ENCODE measurements at places on chromosomes 12 and 14.
A peak's percentile ranks its signal among the peaks of the same experiment; 100 is the strongest.

- DNase-seq = peak; percentile 38
Observed at GRCh38 chr14:30779210-30779609, 95.1 kb upstream of the COCH start.

GRCh38 chr14:35383569-35384454 is 20.7 kb downstream of the NFKBIA start:
- DNase-seq = no peak

GRCh38 chr12:104752016-104752415 is 206.1 kb downstream of the SLC41A2 start:
- DNase-seq = no peak

DNA sequence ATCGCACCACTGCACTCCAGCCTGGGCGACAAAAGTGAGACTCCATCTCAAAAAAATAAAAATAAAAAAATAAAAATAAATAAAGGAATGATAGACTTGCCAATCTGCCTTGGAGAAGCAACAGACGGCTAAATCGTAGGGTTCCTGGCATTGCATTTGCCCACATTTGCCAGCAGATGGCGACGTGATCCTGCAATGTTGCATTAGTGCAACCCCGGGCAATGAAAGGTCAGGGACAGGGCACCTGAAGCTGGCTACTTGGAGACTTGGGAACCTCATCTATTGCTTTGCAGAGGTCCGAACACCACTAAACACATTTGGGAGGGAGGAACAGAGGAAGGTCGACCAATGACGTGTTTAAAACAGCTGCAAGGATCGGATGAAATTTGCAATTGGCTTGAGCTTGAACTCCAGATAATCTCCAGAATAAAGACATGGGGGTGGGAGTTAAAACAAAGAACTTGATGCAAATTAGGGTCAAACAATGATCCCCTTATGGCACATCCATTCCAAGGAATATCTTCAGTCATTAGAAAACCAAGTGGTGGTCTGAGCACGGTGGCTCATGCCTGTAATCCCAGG is 34.6 kb downstream of the SPRING1 start:
- DNase-seq = peak; percentile 76

DNA sequence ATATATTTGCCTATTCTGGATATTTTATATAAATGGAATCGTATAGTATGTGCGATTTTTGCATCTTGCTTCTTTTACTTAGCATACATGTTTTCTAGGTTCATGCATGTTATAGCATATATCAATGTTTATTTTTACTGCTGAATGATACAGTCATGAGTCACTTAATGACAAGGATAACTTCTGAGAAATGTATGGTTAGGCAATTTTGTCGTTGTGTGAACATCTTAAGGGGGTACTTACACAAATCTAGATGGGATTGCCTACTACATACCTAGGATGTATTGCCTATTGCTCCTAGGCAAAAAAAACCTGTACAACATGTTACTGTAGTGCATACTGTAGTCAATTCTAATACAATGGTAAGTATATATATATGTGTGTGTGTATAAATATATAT is 8.8 kb downstream of the USP15 start:
- DNase-seq = peak; percentile 76

DNA sequence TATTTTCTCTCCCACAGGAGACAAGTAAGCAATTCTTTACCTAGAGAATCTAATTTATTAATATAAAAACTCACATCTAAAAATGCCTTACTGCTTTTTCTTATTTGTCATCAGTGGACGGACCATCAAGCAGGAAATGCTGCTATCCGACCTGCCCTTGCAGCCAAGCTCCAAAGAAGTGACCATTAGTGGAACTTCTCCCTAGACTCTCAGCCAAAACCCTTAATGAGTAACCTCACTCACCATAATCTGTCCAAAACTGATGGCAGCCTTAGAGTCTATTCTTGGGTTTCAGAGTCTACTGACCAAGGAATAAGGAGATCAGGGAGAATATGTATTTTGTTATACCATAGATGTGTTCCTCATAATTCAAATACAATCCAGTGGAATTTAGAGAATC is 60.9 kb upstream of the CFL2 start:
- no peak for DNase-seq

GRCh38 chr14:40133463-40133862 is 701.2 kb upstream of the FBXO33 start:
- DNase-seq = no peak

GRCh38 chr14:93733231-93733630 is 55.1 kb downstream of the PRIMA1 start:
- no peak for DNase-seq

DNA sequence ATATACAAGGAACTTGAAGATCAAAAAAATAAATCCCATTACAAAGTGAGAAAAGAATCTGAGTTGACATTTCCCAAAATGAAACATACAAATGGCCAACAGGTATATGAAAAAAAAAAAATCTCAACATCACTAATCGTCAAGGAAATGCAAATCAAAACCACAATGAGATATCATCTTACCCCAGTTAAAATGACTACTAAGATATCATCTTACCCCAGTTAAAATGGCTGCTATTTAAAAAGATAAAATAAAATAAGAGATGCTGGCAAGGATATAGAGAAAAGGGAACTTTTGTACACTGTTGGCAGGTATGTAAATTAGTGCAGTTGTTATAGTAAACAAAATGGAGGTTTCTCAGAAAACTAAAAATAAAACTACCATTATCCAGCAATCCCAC is 44.4 kb downstream of the PLEKHG7 start:
- DNase-seq = no peak

GRCh38 chr12:24960222-24960855 is 11.4 kb upstream of the BCAT1 start:
- DNase-seq = peak; percentile 81

DNA sequence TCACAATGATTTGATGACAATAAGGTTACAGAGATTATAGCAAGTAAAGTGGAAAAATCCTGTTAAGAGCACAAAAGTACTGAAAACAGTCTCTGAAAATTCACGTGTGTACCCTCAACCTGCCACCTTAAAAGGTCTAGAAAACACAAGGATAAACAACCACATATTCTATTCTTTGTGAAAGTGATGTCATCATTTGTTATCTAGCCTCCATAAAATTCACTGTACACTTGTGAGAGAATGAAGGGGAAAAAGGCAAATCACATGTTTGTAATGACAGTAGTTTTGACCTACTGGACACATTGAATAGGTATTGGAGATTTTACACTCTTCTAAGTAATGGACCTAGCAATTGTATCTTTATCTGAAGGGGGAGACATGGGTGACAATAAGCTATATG is 4.0 kb downstream of the PTGDR start:
- DNase-seq = no peak

DNA sequence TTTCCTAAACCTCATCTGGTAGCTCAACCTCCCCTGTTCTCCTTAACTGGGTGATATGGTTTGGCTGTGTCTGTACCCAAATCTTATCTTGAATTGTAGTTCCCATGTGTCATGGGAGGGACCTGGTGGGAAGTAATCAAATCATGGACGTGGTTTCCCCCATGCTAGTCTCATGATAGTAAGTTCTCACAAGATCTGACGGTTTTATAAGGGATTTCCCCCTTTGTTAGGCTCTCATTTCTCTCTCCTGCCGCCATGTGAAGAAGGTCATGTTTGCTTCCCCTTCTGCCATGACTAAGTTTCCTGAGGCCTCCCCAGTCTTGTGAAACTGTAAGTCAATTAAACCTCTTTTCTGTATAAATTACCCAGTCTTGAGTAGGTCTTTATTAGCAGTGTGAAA is 19.5 kb downstream of the COX16 start:
- no peak for DNase-seq

DNA sequence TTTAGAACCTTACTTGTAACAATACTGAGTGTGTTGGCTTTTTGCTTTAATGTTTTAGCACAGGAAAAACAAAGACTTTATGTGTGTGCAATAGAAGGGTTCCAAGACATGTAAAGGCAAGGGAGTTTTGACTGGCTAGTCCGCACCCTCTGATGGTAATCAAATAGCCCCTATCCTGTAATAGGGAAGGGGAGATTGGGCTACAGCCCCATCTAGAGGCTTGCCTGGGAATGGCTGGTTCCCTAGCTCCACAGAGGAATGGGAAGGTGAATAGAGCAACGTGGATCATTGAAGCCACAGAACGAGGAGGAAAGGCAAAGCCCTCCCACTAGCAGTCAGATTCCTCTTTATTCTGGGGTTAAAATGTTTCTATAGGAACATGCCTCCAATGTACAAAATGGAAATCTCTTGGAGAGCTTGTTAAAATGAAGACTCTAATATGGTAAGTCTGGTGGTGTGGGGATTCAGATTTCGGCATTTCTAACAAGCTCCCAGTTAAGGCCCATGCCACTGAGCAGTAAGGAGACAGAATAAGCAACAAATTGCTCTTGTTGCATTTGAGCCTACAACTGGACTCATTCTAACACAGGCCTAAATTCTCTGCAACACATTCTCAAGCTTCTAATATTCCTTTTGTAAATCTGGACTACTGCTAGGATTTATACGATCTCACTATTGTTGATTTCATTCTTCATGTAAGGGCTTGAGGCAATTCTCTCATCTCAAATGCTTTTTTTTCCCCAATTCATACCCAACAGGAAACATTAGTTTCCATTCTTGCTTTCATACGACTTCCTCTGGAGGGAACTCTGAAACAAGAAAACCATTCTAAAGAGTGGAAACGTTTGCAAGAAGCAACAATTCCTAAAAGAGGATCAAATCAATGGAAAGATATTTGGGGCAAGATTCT is 57.1 kb downstream of the NIN start:
- peak; percentile 70 for DNase-seq

DNA sequence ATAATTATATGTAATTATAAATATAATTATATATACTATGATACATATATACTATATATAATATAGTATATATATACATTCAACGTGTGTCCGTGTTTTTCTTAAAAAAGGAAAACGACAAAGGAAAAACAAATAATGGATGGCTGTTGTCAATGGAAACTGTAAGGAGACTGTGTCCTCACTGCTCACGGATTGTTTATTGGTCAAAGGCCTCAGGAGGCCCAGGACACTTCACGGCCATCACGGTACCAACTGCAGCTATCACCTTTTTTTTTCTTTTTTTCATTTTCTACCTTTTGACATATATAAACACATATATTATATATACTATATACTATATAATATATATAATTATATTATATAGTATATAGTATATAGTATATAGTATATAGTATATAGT is 113.4 kb downstream of the SPTSSA start:
- no peak for DNase-seq

DNA sequence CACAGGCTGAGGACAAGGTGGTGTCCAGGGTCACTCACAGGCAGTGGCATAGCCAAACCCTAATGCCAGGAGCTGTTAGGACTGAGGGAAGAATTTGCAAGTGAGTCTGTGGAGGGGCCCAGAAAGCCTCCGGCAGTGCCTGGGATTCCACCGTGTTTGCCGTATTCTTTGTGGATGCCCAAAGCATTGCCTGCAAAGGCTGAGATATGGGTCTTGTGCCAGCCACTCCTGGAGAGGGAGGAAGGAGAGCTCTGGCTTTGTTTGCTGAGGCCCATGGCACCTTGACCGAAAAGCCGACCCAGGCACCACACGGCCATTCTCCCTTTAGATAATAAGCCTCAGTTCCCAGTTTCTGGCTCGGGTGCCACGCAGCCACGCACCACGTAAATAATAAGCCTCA is 35.8 kb upstream of the GALNT9 start:
- DNase-seq = no peak

DNA sequence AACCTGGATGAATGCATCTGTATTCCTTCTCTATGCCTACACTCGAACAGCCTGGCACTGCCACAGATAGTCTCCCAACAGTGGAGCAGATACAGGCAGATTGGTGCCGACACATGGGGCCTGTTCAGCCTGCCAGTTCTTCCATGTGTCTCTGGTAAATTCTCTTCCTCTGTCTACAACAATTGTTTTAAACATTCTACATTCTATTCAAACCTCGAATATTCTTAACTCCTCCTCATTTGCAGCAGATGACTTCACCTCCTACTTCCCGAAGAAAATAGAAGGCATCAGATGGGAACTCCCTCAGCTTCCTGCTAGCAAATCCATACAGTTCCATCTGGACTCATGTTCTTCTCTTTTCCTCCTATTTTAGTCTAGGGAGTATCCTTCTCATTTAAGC is 43.1 kb upstream of the OTOGL start:
- DNase-seq = no peak

GRCh38 chr12:29530436-29530835 is 33.0 kb upstream of the OVCH1 start:
- DNase-seq = no peak

DNA sequence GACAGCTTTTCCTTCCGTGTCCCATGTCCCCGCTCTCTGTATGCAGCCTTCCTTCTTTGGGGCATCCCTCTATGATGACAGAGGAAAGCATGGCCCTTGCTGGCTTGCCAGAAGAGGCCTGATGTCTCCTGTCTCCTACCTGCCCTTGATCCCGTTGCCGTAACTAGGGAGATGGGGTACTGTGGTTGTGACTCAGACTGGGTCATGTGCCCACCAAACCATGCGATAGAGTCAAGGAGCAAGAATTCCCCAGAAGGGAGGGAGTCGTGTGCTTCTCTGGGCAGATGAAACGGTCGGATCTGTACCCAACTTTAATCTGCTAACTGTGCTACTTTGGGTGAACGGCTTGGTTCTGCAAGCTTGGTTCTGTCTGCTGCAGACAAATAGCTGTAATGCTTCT is 99.1 kb upstream of the DYNC1H1 start:
- no peak for DNase-seq

GRCh38 chr12:12194206-12194605 is 72.6 kb downstream of the LRP6 start:
- DNase-seq = peak; percentile 40

GRCh38 chr12:11891346-11891745 is 179.4 kb upstream of the BCL2L14 start:
- no peak for DNase-seq

DNA sequence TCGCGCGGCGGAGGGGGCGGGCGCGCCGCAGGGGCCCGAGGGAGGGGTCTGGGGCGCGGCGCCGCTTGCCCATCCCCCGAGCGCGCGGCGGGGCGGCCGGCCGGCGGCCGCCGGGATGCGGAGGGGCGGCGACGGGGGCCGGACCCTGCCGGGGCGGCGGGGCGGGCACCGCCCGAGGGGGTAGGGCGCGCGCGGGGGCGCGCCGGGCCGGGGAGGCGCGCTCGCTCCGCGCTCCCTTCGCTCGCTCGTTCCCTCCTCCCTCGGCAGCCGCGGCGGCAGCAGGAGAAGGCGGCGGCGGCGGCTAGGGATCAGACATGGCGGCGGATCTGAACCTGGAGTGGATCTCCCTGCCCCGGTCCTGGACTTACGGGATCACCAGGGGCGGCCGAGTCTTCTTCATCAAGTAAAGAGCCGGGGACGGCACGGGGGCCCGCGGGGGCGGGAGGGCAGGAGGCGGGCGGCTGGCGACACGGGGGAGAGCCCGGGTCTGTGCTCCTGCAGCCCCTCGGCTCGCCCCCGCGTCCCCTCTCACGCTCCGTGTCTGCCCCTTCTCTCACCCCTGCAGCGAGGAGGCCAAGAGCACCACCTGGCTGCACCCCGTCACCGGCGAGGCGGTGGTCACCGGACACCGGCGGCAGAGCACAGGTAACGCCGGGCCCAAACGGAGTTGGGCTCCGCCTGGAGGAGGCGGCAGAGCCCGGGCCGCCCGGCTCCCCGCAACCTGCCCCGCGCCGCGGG is at the start of gene PLEKHA5:
Gene PLEKHA5, plus strand, starts transcription at position 248 of the 738 bp plus-strand sequence. Its CDS starts 67 bp downstream, at position 315.
- peak; percentile 81 for DNase-seq
